ENCODE measurements at places on chromosomes 7 and 10.

GRCh38 chr7:130152493-130153210, 52.6 kb downstream of the TMEM209 start:
- DNase-seq: no peak

DNA sequence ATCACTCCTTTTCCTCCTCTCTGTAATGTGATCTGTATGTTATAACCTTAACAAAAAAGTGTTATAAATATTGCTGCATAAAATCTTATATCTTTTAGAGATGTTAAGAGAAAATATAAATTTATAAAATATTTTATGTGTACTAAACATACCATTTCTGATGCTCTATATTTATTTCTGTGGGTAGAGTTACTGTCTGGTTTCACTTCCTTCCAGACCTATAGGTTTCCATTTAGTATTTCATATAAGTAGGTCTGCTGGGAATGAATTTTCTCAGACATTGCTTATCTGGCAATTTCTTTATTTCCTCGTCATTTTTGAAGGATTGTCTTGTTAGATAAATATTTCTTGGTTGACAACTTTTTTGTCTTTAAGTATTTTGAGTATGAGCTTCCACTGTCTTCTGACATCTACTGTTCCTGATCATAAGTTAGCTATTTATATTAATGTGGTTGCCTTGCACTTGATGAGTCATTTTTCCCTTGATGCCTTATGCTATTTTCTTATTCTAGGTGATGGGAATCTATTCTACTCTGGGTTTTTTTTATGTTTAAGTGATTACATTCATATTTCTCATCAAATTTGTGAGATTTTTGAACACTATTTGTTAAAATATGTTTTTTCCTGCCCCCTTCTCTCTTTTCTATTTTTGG, 11.2 kb upstream of the THSD7A start:
- no peak for DNase-seq

DNA sequence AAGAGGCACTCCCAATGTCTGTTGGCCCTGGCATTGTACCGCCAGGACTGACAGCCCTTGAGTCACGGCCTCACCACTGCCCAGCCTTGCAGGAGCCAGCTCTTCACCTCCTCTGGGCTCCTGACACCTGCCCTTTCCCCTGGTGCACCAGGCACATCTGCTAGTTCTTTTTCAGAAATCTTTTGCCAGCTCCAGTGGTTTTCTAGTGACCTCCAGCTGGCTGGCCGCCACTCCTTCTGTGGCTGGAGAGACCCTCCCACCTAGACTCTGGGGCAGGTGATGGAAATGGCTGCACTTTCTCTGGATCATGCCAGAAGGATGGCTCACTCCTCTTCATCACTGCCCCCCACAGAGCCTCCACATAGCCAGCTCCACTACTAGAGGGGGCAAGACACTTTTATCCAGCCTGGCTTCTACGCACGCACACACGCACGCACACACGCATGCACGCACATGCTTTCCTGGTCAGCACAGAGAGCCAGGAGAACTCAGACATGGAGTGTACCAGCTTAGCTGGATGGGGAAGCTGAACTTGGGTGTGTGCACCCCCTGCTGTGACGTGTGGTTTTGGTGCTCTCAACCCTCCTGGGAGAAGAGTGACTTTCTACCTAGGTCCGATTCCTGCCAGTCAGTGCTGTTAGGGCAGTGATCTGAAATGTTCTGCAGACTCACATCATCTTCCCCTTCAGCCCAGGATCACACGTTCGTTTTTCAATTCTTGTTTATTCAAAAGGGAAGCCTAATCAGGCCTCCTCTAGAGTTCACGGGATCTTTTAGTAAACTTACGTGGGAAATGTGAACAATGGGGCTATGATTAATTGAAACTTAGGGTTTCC, 222.0 kb downstream of the PRPF18 start:
- DNase-seq: no peak

- DNase-seq: no peak
Measured at GRCh38 chr10:112421731-112422130, 25.0 kb downstream of the ZDHHC6 start.

DNA sequence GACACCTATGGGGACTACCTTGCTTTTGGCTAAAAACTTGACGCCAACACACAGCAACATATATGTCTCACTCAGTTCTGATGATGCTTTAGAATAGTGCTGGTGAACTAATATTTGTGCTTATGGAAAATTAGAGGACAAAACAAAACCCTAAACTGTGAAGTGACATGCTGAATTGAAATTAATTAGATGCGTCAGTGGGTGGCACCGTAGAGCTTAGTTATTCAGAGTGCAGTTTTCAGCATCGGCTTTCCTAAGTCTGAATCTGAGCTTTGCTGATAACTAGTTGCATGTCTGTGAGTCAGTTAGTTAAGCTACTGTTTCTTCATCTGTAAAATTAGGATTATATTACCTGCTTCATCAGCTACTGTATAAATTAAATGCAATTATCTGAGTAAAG, 245.0 kb upstream of the SORCS1 start:
- no peak for DNase-seq

GRCh38 chr10:1932692-1933094, 195.4 kb upstream of the ADARB2 start:
- DNase-seq: no peak

GRCh38 chr7:73879977-73880681, 19.2 kb downstream of the TMEM270 start:
- no peak for DNase-seq

GRCh38 chr7:155913291-155913690, 101.0 kb upstream of the SHH start:
- no peak for DNase-seq

- no peak for DNase-seq
Measured at GRCh38 chr7:107998660-107999480, 4.1 kb downstream of the LAMB1 start.

DNA sequence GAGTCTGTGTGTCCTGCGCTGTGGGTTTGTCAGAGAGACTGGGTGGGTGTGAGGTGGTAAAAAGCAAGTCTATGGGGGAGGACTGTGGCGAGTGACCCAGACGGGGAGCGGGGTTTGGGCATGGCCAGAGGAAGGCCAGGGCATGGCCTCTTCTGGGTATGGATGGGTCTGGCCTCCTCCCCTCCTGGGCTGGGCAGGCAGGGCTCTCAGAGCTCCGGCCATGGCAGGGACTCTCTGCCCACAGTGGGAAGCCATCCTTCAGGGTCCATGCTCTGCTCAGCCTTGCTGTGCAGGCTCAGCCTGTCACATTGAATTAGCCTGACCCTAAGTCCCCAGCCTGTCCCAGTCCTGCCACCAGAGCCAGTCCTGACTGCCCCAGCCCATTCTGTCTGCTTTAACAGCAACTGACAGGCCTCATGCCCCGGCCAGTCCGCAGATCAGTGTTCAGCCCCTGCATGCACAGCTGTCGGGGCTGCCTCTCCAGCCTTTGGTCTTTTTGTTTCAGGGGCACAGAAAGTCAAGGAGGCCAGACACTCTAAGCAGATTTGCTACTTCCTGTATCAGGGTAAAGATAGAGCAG, 7.9 kb downstream of the ANTXRL start:
- DNase-seq: no peak

- no peak for DNase-seq
Measured at GRCh38 chr10:80166581-80167470, 34.3 kb downstream of the PLAC9 start.

- DNase-seq: no peak
Measured at GRCh38 chr7:143885951-143886350, 16.0 kb downstream of the TCAF1 start.

All from naive B cell (primary cell).